NCI-H1930 (cell line): ENCODE measurements at places on chromosomes 1 and 21.

- no peak for DNase-seq
Observed at GRCh38 chr1:184533915-184534314, 147.1 kb downstream of the C1orf21 start.

DNA sequence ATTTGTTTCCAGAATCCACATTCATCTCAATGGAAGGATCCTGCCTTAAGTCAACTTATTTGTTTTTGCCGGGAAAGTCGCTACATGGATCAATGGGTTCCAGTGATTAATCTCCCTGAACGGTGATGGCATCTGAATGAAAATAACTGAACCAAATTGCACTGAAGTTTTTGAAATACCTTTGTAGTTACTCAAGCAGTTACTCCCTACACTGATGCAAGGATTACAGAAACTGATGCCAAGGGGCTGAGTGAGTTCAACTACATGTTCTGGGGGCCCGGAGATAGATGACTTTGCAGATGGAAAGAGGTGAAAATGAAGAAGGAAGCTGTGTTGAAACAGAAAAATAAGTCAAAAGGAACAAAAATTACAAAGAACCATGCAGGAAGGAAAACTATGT lies 2.6 kb downstream of the GADD45A start:
- no peak for DNase-seq

GRCh38 chr1:172883387-172883791 lies 167.4 kb downstream of the TNFSF18 start:
- no peak for DNase-seq

- DNase-seq: no peak
Observed at GRCh38 chr1:89761901-89762300, 58.9 kb upstream of the LRRC8D start.

- no peak for DNase-seq
Observed at GRCh38 chr21:39968010-39968409, 100.8 kb downstream of the PCP4 start.

- no peak for DNase-seq
Observed at GRCh38 chr1:19311503-19311930, 427 bp downstream of the AKR7A2 start.

GRCh38 chr1:155966750-155967149 lies 11.6 kb downstream of the ARHGEF2 start:
- no peak for DNase-seq

DNA sequence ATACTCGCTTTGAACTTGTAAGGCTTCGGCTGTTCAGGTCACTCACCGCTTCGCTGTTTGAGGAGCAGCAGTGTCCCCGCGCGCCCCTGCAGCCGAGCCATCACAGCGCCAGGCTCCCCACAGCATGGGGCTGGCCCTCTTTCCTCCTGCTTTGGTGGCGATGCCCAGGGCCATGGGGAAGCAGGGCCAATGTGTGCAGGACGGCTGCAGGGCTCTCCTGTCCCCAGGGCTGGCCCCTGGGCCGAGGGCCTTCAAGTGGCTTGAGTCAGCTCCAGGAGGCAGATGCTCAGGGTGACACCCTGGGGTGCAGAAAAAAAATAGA lies 38.5 kb upstream of the TRAPPC10 start:
- no peak for DNase-seq

DNA sequence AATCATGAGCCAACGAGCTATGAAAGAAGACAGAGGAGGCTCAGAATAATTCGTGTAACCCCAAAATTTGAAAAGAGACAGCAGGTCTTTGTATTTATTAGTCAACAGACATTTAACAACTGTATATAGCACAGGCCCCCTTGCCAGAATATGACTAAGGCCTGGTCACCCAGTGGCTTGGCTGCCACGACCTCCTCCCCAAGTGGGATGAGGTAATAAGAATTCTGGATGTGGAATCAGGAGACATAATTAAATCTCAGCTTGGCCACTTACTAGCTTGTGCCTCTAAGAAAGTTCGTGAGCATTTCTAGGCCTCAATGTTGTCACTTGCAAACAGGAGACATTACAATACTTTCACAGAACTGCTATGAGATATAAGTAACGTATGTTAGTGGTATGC lies 134.2 kb upstream of the TNFSF4 start:
- DNase-seq: no peak

DNA sequence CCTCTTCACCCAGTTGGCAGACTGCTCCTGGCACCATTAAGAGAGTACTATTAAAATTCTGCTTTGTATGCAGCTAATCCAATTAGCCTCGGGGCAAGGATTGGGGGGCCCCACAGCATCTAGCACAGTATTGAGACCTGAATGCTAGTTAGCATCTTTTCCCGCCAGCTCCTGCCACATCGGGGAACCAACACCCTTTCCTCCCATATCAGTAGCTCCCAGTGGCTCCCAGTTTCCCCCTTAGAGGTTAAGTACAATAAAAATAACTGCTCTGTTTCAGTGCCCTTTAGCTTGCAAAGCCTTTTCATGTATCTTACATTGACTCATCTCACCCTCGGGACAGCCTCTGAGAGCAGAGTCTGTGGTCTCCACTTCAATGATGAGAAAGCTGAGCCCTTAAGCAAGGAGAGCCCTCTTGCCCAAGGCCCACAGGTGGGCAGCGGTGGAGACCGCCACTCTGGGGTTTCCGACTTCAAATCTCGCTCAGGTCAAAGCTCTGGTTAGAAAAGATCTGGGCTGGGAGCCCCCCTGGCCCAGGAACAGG lies 4.2 kb upstream of the PMVK start:
- DNase-seq: no peak

- DNase-seq: no peak
Observed at GRCh38 chr1:202664083-202664482, 46.2 kb downstream of the SYT2 start.

GRCh38 chr1:160400646-160401486 lies 502 bp downstream of the VANGL2 start:
- no peak for DNase-seq

DNA sequence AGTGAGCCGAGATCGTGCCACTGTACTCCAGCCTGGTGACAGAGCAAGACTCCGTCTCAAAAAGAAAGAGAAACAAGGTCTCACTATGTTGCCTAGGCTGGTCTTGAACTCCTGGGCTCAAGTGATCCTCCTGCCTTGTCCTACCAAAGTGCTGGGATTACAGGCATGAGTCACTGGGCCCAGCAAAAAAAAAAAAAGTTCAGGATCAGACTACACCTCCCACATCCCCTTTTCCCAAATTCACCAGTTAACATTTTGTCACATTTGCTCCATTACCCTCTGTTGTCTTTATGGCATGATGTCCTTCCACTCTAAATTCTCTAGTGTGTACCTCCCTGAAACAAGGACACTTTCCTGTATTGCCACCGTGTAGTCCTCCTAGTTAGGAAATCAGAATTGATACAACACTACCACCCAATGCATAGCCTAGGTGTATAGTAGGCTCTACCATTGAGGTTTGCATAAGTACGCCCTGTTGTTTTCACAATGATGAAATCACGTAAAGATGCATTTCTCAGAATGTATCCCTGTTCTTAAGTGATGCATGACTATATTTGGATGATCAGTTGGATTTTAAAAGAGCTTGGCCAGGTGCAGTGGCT lies 10.7 kb downstream of the SPEN start:
- no peak for DNase-seq

- DNase-seq: no peak
Observed at GRCh38 chr21:37917612-37918011, 1.4 kb upstream of the KCNJ6 start.

GRCh38 chr1:207030522-207031009 lies 2.0 kb downstream of the C1orf116 start:
- DNase-seq: no peak

GRCh38 chr1:160108888-160109662 lies 6.5 kb upstream of the ATP1A2 start:
- no peak for DNase-seq

DNA sequence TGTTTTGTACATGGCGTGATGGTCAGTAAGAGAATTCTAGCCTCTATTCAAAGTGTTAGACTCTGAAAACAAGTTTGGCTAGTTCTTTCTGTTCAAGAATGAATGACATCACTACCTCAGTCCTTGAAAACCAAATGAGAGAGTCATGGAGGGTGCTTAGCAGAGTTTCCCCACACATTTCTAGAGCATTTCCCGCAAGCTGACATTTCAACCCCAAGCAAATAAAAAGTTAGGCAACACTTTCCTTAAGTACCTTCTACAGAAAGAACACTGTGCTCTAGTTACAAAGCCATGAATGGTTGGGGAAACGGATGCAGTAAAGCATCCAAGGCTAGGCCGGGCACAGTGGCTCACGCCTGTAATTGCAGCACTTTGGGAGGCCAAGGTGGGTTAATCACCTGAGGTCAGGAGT lies 47.9 kb upstream of the SLC44A3 start:
- DNase-seq: no peak

GRCh38 chr1:111855260-111855659 lies 99.6 kb downstream of the DDX20 start:
- no peak for DNase-seq

DNA sequence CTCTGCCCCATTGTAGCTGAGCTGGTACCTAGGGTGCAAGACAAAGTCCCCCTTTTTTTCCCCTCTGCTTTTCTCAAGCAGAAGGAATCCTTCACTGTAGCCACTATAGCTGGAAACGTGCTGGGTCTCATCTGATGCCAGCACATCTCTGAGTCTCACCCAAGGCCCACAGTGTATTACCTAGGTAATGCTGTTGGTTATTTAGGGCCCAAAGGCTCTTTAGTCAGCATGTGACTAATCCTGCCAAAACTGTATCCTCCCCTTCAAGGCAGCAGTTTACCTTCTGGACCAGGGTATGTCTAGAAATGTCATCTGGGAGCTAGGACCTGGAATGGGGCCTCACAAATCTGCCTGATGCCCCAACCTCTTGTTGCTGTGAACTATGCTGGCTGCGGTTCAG lies 423.4 kb downstream of the NUF2 start:
- no peak for DNase-seq

- no peak for DNase-seq
Observed at GRCh38 chr1:42935313-42935895, 23.3 kb downstream of the SLC2A1 start.

GRCh38 chr21:38787461-38788274 lies 18.1 kb upstream of the ETS2 start:
- DNase-seq: peak; percentile 28

- DNase-seq: no peak
Observed at GRCh38 chr1:24923485-24924113, 6.5 kb downstream of the RUNX3 start.

- DNase-seq: no peak
Observed at GRCh38 chr1:246705368-246705767, 18.8 kb upstream of the SCCPDH start.

DNA sequence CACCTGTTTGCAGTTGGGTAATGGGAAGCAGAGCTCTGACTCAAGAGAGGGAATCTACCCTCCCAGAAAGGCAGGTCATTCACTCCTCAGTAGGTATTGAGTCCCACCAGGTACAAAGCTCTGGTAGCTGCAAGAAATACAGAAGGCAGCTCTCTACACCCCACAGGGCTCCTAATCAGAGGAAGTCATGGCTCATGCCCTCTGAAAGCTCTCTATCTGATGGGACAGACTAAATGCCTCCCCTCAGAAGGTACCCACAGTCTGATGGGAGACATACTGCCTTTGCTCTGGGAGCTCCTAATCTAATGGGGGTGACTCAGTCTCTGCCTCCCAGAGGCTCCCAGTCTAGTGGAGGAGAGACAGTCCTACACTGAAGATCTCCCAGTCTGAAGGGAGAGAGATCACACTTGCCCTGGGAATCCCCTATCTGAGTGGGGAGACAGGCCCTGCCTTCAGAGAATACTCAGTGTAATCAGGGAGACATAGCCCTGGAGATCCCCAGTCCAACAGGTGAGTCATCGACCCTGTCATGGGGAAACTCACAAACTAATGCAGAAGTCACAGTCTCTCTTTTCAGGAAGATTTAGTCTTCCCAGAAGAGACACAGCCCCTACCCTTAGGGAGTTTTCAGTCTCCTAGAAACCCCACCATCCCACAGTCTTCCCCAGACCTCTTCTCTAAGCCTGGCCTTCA lies 23.7 kb downstream of the CAMK1G start:
- DNase-seq: no peak

DNA sequence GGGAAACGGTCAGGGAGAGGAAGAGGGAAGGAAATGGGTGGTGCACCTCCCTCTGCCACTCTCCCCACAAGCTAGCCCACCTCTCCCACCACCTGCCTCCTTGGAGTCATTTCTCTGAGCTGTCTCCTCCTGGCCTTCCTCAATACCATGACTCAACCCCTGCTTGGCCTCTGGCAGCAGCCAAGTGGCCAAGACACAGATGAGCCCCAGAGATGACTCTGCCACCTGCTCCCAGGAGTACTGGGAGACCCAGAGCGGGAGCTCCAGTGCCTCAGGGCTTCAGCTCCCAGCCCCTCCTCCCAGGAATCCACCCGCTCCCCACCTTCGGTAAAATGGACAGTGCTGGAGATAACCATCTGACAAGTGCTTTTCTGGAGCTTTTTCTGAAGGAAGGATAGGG lies 2.6 kb downstream of the S100A16 start:
- no peak for DNase-seq

DNA sequence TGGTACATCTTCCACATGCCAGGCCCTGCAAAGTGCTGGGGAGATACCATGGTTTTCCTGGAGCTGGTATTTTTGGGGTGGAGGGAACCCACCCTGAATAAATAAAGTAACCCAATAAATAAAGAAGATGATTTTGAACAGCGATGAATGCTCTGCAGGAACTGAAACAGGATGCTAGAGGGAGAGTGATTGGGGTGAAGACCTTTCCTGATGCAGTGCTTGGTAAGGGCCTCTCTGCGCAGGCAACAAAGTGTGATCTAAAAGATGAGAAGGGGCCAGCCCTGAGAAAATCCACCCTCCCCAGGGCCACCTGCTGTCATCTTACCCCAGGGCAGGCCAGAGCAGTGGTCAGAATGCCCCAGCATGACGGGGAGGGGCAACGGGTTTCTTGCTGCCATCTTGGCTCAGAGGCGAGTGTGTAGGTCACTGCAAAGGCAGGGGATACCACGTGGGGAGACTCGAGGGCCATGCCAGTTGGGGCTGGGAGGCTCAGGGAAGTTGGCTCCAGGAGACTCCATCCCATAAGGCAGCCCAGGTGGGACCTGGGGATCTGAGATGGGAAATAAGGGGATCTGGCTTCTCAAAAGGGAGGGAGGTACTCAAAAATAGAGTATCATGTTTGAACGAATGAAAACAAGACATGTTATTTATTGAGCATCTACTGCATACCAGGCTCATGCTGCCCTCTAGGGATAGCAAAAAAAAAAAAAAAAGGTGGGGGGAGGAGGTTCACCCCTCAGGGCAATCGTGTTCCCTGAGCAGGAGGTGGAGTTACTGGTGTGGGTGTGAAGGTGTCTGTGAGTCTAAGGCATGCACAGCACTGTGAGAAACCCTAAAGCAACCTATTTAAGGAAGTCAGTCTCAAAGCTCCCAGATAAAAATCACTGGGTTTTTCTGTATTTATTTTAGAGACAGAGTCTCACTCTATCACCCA lies 2.8 kb downstream of the SRARP start:
- DNase-seq: no peak

GRCh38 chr1:180208264-180208663 lies 21.8 kb upstream of the LHX4 start:
- DNase-seq: no peak

DNA sequence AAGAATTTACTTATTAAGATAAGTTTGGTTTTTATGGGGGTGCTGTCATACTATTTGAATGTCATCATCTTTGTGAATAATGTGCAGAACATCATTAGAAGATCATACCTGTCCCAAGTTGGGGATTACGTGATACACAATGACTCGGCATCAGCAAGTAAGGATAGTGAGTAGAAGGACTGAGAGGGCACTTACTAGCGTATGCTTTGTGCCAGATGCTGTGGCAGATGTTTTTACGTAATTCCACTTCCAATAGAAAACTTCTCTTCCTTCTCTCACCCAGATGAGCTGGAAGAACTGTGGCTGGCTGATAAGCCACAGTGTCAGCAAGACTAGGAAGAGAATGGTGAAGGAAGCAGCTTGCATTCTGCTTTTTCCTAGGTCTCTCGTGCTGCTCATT lies 28.1 kb upstream of the TGFB2 start:
- no peak for DNase-seq
